ENCODE measurements at places on chromosomes 1 and 21.

DNA sequence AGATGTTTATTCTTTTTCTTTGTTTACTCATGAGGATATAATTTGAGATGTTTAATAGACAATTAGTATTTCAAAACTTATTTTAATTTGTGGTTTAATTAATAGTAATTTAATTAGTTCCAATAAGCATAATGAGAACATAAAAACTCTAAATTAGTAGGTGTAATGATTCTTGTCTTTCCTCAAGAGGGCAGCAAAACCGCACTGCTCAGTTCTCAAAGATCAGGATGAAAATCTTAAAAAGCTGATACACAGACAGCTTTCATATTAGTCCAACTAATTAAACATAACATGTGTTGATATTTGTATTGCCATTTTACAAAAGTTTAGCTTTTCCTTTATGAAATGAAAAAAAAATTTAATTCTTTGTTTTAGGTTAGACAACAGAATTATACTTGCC lies 106.7 kb upstream of the C21orf91 start:
- DNase-seq = no peak

- DNase-seq = no peak
These were observed 8.4 kb upstream of the HIVEP3 start for GRCh38 chr1:41927118-41927517.

- DNase-seq = no peak
These were observed 14.4 kb upstream of the THEM5 start for GRCh38 chr1:151867765-151868411.

GRCh38 chr1:162631546-162632191 lies 595 bp upstream of the DDR2 start:
- DNase-seq = no peak

DNA sequence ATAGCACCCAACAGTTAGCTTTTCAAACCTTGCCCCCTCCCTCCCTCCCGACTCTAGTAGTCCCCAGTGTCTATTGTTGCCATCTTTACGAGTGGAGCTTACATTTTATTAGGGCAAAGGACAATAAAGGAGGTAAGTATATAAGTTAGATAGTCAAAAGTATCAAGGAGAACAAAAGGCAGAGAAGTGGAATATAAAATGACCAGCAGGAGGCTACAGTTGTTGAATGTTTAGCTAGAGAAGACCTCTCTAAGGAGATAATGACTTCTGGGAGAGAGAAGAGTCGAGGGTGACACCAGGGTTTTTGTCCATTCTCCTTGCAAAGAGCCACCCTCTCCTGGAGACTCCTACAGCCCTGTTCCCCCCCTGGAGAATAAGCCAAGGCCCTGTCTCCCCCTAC lies 48.7 kb downstream of the SYT6 start:
- DNase-seq = no peak

DNA sequence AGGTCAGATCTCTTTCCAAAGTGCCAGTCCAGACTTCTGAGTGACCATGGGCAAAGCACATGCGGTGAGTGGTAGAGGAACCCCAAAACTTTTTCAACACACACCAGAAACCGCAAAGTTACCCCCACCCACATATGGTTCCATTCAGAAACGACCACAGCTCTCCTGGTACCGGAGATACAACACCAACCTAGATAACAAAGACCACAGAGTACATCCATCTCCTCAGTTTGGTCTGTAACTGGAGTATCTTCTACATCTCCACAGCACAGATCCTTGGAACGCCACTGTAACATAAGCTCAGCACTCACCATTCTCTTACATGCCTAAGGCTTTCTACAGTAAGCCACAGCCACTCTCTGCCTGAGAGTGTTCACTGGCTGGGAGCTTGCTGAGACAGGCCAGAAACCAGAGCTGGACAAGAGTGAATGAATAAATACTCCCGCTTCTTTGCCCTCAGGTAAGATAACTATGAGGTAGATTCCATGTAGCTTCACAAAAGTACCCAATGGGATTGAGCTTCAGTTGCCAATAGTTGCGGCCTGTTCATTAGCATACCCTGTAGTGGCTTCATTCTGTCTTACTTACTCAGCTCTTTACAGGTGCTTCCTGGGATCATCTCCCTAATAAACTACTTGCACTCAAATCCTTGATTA lies 81.8 kb downstream of the SMYD3 start:
- DNase-seq = no peak

DNA sequence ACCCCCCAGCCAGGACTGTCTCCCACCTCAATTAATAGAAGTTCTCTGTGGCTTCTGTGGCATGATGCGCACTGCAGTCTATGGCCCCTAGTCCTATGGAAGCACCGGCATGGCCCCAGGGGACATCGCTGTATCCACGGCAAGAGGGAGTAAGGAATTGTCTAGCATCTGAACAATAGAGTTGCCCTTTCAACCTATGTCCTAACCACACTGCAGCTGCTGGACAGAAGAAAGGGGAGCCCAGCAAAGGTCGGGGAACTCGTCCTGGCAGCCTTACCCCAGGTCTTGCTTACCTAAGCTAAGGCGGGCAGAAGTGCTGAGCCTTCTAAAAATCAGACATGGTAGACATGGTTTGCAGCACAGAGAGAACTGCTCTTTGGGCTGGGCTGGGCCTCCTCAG lies 103.3 kb upstream of the EDN2 start:
- DNase-seq = no peak

Data from T follicular helper cell (primary cell).